ENCODE measurements at places on chromosomes 12 and 14.

DNA sequence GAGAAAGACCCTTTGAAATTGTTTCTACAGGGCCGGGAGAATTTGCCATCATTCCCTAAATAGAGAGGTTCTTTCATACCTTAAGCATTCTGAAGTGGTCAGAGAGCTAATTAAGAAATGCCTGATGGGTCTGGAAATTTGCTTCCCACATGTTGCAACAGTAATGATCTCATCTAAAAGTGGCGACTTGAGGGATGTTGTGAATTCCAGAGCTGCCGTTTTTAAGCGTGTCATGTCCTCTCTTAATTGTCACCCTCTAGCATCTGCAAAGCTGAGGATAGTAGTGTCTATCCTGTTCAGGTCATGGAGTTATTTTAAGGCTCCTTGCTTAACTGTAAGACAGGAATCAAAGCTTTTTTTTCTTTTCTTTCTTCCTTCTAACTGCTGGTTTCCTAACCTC, 60.4 kb downstream of the FOS start:
- DNase-seq: no peak

DNA sequence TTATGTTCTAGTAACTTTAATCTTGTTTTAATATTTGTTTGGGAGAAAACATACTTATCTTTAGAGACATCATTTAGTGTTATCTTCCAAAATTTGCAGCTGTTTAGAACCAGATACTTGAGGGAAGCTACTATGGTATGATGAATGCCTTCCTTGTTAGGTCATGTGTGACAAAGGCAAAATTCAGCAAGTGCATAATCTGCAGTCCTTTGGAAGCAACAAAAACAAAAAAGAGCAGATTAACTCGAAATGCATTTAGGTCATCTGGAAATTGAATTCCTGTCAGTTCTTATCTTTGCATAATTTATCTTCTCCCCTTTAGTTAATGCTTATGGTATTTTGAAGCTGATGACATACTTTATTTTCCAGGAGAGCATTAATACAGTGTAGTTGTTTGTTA, 3.5 kb downstream of the FBXO34 start:
- peak; percentile 27 for DNase-seq

- no peak for DNase-seq
Measured at GRCh38 chr12:120316798-120317223, 10.8 kb downstream of the PLA2G1B start.

GRCh38 chr14:44756554-44756953, 205.2 kb downstream of the KLHL28 start:
- DNase-seq: no peak

- no peak for DNase-seq
Measured at GRCh38 chr12:23857178-23857577, 92.3 kb downstream of the SOX5 start.

GRCh38 chr12:75766263-75767160, 255.1 kb upstream of the KRR1 start:
- no peak for DNase-seq

GRCh38 chr14:106343626-106344025, 817.2 kb downstream of the TMEM121 start:
- DNase-seq: no peak

DNA sequence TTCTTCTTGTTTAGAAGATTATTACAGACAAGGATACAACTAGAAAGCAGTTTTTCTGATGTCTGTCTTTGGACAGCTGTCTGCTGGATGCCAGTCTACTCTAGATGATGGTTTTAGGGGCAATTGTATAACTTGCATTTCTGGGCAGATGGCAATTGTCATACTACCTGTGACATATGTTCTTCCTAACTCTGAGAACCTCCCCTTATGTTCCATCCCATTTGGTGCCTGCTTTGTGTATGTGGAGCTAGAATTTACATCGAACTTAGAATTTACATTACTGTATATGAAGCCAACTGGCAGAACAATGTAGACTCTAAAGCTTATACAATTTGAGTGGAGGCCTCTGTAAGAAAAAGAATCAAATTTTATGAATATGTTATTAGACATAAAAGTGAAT, 430.2 kb upstream of the SEL1L start:
- no peak for DNase-seq

DNA sequence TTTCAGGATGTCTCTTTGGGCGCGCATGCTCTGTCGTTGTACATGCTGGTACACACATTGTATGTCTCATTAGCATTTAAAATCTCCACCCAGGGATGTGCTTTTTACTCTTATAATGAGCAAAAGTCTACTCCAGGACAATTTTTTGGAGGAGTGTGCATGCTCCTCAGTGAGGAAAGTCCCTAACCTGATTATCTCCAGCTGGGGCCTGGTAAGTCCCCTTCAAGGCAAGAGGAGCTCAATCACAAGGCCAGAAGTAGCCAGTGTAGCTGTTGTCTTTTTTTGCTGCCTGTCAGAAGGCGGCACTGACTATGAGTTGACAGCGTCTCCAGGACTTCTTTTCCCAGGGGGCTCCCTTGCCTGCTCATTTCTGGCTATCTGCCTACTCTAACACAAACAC, 218.3 kb upstream of the CNTN1 start:
- DNase-seq: no peak

DNA sequence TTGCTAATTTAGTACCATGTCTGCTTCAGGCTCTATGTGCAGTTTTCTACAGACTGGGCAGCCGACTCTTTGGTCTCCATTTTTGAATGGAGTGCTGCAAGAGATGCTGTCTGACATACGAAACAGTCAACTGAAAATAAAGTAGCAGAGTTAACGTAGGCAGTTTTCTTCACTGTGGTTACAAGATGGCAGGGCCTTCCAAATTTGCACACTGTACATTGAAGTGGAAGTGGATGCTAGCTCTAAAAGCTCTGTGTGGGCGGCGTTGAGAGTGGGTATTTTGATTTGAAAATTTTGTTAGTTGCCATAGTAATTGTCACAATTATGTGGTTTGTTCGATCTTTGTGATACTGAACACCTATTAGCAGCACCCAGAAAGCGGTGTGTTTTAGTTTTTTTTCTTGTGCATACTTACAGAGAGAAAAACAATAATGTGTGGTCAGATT, 154.9 kb upstream of the ATP2B1 start:
- DNase-seq: no peak

DNA sequence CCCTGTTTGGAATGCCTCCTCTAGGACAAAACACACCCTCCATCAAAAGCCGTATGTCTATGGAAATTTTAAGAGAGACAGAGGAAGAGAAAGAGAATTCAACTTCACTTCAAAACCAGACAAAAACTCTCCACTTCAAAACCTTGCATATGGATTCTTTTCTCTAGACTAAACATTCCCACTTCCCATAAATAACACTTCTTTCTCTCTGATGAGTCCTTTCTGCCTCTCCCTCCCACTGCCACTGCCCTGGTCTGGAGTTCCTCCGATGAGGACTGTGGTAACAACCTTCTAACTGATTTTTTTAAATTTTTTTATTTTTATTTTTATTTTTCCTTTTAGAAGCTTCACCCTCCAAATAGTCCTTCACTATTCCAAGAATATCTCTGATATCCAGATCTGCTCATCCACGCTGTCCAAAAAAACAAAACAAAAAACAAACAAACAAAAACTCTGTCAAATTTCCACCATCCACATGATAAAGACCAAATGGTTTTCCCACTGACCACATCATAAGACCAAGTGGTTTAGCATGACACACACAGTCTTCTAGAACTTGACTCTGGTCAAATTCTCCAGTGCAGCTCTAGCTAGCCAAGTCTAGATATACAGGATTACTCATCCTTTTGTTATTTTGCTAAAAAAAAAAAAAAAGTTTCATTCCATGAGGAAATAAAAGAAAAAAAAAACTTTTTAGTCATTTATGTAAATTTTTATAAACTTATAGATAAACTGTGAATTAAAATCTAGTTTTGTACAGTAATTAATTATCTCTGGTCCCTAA, 256.0 kb downstream of the PPFIA2 start:
- no peak for DNase-seq

DNA sequence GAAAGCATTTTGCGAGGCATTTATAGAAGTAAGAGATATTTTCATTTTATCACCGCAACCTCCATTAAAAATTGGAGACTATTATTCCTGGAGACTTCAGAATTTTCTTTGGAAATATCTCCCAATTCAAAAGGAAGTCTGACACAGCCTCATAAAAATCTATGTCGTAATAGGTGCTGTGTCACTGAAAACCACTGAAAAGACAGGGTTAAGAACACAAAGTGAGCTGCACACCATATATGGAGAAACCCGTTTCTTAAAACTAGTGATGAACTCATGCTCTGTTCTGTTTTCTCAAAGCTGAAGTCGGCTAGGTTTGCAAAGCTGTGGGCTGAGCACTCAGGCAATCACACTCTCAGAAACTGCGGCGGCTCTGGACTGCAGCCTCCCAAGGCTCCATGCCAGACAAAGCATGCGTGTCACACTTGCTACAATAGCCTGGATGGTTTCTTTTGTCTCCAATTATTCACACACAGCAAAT, at the start of gene GLIPR1:
Gene GLIPR1, plus strand, starts transcription at position 287 of the 481 bp plus-strand sequence. Its CDS starts 126 bp downstream, at position 413.
- peak; percentile 87 for DNase-seq

- no peak for DNase-seq
Measured at GRCh38 chr14:105086833-105087307, 21.6 kb upstream of the GPR132 start.

DNA sequence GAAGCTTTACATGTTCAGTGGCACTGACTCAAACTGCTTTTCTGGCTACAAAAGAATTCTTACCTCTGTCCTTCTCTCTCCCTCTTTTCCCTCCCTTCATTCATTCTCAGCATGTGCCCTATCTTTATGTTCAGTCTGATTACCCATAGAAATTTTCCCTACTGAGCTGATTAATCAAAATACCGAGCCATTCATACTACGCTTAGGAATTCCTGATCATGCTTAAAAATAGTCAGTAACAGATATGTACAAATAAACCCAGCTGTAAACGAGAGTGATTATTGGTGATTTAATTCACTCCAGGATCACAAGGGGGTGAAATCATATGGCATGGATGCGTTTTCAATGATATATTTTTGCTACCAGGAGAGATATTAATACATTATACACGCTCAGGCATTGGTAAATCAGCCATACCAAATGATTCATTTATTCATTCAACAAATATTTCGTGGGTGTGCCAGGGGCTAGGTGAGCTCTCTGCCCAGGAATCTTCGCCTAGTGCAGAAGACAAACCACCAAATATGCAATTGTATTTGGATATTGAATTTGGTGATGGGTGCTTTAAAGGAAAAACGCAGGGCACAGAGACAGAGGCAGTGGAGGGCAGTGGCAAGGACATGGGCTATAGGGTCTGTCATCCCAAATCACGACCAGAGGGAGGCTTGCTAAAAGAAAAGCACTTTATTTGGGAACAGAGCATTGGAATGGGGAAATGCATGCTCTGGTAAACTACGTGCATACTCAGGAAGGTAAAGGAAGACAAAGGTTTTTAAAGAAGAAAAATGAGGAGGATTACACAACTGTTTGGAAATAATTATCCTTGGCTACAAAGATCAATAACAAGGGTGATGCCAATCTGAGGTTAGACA, 13.9 kb upstream of the VRK1 start:
- DNase-seq: no peak

DNA sequence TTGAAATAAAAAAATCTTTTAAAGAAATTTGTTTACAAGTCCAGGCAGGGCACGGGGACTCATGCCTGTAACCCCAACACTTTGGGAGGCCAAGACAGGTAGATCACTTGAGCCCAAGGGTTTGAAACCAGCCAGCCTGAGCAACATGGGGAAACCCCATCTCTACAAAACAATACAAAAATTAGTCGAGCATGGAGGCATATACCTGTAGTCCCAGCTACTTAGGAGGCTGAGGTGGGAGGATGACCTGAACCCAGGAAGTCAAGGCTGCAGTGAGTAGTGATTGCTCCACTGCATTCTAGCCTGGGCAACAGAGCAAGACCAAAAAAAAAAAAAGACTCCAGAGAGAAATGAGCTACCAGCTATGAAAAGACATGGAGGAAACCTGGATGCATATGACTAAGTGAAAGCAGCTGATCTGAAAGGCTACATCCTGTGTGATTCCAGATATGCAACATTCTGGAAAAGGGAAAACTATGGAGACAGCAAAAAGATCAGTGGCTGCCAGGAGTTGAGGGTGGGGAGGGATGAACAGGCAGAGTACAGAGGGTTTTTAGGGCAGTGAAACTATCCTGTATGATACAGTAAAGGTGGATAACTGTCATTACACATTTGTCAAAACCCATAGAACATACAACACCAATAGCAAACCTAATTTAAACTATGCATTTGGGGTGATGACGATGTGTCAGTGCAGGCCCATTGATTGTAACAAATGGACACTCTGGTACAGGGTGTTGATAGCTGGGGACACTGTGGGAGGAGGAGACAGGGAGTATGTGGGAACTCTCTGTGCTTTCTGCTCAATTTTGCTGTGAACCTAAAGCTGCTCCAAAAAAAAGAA, 59.9 kb downstream of the PRKAB1 start:
- DNase-seq: no peak

DNA sequence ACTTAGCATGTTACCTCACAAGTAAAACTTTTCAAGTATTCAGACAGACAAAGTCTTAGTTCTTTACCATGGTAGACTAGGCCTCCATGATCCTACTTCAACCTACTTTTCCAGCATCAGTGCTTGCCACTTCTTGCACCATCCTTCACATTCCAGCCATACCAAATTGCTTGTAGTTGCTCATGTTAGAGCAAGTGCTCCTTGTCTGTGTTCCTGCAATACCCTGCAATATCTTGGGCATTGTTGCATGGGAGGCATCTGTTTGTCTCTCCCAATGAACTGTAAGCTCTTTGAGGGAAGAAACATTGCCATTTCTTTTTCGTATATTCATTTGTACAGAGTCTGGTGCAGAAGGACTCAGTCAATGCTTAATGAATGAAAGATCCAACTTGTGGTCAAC, 78.0 kb downstream of the SRGAP1 start:
- peak; percentile 33 for DNase-seq

Measured in HS-27A (cell line).